Hematopoietic multipotent progenitor cell (in vitro differentiated cells): ENCODE measurements at places on chromosomes 3 and 15. TPM values are rescaled to one million over a fixed set of nuclear protein-coding genes. Genes with fewer than 3 reads are reported as not detected.
A peak's percentile ranks its signal among the peaks of the same experiment; 100 is the strongest.

GRCh38 chr15:51678096-51678495, 3.2 kb upstream of the SCG3 start:
- DNase-seq: no peak

Gene SMAD6
- 3.2 TPM for total RNA-seq

Gene C3orf20
- under 0.01 TPM for total RNA-seq

- no peak for DNase-seq
Observed at GRCh38 chr15:82870727-82871320, 61.4 kb downstream of the WHAMM start.

- DNase-seq: no peak
Observed at GRCh38 chr3:16012086-16012485, 162.4 kb upstream of the GALNT15 start.

Gene PLSCR2
- total RNA-seq: not detected

Gene SLC25A26
- total RNA-seq: 22.1 TPM

- no peak for DNase-seq
Observed at GRCh38 chr3:15069441-15069840, 4.3 kb upstream of the MRPS25 start.

DNA sequence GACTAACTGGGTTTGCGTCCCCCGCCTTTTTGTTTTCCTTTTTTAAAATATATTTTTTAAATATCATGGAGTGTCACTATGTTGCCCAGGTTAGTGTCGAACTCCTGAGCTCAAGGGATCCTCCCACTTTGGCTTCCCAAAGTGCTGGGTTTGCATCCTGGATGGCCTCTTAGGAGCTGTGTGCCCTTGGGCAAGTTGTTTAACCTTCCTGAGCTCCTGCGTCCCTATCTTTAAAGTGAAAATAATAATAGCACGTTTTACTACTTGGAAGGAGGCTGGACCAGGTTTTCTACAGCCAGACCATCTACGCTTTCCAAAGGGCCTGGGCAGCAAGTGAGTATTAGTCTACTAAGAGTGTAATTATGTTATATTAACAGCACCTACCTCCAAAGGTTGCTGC, 44.2 kb upstream of the RNU6-1 start:
- DNase-seq: no peak

DNA sequence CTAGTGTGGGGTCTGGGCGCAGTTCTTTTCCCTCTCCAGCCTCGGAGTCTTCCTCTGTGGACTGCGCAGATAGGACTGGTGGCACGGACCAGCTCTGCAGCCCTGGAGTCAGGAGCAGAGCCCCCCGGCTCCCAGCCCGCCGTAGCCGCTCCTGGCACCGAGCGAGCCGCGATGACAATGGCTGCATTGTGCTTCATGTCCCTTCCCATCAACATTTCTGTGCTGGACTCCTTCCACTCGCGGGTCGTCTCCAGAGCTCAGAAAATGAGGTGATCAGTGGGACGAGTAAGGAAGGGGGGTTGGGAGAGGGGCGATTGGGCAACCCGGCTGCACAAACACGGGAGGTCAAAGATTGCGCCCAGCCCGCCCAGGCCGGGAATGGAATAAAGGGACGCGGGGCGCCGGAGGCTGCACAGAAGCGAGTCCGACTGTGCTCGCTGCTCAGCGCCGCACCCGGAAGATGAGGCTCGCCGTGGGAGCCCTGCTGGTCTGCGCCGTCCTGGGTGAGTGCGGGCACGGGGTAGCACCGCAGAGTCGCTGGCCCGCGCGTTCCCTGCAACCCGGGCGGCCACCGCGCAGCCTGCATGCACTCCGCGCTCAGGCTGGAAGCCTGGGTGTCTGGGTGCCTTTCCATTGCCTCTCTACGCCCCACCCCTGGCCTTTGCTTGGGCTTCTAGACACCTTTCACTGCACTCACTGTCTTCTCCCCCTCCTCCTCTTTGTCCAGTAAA, at the start of gene TF:
Gene TF, plus strand, starts transcription at position 413 of the 731 bp plus-strand sequence. Its CDS starts 48 bp downstream, at position 461.
- DNase-seq: peak; percentile 9

DNA sequence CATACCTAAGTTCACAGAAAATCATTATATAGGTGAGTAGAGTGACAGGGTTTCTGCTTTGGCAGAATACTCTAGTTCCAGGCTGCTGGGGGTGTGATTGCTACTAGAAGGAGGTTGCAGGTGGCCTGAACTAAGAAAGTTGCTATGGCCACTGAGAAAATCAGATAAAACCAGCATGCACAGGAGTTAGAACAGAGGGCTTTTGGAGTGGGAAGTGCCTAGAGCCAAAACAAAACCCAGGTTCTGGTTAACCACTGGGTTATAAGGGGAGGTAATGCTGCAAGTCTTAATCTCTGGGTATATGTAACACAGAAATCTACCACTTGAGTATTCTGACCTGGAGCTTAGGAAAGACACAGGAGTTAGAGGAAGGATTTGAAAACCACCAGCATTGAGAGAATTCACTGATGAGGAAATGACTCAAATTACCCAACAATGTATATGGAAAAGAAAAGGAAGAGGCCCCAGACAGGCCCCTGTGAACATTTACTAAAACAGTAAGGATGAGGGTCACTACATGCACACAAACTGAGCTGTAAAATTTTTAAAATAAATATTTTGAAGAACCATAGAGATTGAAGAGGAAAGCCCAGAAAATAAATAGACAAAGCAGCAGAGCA, 60.0 kb downstream of the PLOD2 start:
- DNase-seq: no peak

DNA sequence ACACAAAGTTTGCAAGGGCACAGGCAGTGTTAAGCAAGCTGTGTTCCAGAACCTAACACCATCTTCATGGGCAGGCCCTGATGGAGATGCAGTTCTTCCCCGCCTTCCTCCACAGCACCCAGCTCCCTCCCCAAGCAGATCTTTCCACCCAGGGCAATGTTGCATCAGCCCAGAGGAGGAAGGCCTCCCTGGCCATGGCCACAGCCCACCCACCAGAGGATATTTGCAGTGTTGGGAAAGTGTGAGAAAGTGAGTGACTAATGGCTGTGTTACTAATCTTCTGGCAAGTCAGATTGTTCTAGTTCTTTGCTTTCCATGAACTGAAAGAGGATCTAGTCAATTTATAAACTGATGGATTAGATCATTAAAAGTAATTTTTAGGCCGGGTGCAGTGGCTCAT, 42.0 kb upstream of the ATP10A start:
- DNase-seq: no peak

DNA sequence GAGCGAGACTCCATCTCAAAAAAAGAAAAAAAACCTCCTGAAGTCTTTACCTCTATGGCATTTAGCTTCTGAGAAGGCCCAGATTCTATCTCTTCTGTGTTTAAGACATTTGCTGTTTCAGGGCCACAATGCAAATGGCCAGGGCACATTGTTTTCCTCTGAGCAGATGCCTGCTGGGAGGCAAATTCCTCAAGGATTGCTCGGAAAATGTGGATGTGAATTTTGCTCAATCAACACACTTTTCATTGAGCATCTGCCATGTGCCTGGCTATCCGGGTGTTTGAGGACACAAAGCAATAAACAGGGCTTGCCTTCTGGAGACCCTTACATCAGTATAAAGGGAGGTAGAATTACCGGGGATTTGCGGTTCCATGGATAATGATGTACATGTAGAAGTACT, 20.0 kb downstream of the TRIM71 start:
- no peak for DNase-seq

Gene P2RY1
- 7.8 TPM for total RNA-seq

DNA sequence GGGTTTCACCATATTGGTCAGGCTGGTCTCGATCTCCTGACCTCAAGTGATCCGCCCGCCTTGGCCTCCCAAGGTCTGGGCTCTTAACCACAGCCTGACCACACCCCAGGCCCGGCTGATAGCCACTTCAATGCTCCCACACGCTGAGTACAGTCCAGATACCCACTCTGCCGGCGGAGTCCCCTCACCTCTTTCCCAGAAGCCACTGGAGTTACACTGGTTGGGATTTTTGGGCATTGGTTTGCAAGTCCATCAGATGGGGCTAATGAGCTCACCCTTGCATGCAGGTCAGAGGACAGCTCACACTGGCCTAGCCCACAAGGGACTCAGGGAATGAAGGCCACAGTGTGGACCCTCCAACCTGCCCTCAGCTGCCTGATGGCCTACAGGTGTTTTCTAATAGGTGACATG, 60.1 kb downstream of the IQSEC1 start:
- DNase-seq: no peak

DNA sequence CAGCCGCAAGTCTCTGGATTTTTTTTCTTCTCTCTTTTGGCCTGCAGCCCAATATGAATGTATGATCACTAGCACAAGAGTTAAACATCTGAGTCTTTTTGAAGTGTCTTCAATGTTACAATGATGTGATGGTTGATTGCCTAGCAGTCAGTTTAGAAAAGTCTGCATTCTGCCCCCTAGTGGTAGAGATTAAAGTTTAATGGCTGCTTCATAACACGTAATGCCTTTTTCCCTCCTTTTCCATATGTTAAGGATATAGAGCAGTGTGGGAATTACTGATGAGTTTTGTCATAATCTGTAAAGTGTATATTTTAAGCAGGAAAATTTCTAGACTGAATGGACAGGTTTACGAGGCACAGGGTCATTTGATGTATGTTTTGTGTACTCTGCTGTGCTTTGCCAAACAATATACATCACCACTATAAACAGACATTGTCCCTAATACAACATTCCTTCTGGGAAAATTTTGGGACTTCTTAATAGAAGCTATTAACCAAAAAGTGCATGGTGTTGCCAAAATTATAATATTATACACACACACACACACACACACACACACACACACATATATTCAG, 1038.5 kb upstream of the NR2F2 start:
- DNase-seq: no peak
